Testis (tissue), 5 donors: ENCODE measurements at places on chromosomes 11 and 22. TPM values are rescaled to one million over a fixed set of nuclear protein-coding genes. Genes with fewer than 3 reads are reported as not detected.
A peak's percentile ranks its signal among the peaks of the same experiment; 100 is the strongest.

SYCE3 gene
- 40.4 TPM for total RNA-seq

TSKU gene
- total RNA-seq = 17.1 TPM

HTR3A gene
- total RNA-seq = 0.39 TPM

CRACR2B gene
- 6.5 TPM for total RNA-seq

HOATZ gene
- total RNA-seq = 10.8 TPM

RFPL2 gene
- total RNA-seq = not detected

C22orf23 gene
- 70.9 TPM for total RNA-seq

GRCh38 chr11:47850337-47850736, 2.2 kb upstream of the NUP160 start:
- DNase-seq = no peak

- DNase-seq = no peak
These were observed 5.9 kb upstream of the BATF2 start for GRCh38 chr11:65002706-65003105.

DNA sequence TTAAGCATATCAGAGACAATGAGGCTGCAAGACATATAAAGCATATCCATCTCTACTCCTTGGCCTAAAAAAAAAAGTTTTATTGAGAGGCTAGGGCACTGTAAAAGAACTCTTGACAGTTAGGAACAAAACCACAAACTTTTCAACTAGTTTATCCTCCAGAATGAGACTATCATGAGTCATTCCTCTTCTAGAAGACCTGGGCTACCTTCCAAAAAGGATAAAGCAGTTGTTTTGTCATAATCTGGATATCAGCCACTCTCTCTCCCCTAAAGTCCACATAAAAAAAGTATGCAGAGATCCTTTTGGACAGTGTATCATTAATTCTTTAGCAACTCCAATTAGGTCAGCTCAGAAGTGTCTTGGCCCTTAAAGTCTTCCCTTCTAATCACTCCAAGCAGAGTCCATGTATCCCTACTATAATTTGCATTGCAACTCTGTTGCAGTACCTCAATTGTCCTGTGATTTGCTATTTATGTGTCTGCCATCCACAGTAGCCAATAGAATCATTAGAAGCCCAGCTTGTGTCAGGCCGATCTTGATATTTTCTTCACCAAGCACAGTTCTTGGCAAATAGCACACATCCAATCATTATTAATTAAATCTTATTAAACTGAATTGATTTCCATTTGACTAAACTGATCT, 10.4 kb downstream of the OR51T1 start:
- no peak for DNase-seq

- no peak for DNase-seq
These were observed 29.4 kb downstream of the PACSIN2 start for GRCh38 chr22:42985531-42985905.

GRCh38 chr11:93895106-93895862, 44.9 kb upstream of the VSTM5 start:
- DNase-seq = peak; percentile 44

DNA sequence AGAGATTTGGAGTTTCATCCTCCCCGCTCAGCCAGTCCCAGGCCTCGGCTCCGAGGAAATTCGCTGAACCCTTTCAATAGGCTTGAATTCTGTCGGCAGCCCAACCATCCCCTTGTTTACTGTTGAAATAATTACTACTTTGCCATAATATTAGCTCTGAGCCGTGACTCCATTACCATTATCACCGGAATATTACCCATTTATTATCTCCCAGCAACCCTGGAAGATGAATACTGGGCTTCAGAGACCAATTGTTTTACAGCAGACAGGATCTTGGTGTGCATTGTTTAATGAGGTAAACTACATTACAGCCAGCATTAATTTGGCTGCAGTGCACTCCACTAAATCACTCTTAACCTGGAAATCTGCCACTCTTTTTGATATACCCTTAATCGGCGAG, 867.4 kb downstream of the NTM start:
- DNase-seq = no peak

GRCh38 chr11:44611088-44611487, 45.6 kb downstream of the CD82 start:
- no peak for DNase-seq

DNA sequence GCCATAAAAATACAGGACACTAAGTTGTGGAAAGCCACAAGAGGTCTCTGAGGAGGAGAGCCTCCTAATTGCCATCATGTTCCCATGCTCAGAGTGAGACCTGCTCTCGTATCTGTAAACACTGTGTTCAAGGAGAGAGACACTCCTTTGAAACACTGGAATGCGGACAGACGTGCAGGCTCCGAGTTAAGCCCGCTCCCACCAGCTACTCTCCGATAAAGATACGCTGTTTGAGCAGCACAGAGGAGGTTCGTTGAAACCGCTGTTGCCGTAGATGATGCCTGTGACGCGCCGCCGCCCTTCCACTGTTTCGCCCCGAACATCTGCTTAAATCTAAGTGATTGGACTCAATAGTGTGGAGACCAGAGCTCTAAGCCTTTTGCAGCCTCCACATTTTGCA, 25.1 kb downstream of the NUP50 start:
- DNase-seq = peak; percentile 62

- DNase-seq = no peak
These were observed 388.6 kb downstream of the MN1 start for GRCh38 chr22:27412866-27413445.

DNA sequence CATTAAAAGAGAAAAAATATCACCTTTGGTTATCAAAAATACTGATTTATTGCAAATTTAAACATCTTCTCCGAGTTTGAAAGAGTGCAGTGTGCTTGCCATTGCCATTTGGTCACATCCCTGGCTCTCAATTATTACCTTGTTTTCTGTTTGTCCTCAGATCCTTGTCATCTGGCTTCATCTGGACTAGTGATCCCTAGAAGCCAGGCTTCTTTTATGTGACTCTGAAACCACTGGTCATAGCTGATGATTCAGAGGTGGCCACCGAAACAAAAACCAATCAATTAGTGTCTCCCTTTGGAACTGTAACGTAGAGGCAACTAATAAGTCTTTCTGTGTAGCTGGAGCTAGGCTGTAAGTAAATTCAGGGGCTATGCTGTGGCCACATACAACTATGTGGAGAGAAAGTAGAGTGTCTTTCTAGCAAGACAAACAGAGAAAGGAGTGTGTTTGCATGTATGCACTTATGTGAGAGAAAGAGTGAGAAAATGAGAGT, 237.9 kb downstream of the LUZP2 start:
- DNase-seq = no peak

DNA sequence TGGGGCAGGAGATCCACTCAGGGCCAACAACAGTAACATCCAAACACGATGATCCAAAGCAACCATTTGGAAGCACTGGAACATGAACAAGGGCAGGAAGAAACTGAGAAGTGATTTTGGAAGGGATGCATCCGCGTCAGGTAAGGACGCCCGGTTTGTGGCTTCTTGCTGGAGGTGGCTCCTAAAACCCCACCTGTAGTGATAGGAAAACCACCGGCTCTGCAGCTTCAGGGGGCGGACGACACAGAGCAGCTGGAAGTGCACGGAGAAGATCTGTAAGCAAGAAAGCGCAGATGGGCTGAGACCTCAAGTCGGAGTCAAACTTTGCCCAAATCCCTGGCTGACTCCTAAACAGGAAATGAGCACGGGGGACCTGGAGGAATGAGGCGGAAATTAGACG, 1066.1 kb downstream of the BRD1 start:
- no peak for DNase-seq

GRCh38 chr11:77003963-77004362, 30.2 kb upstream of the B3GNT6 start:
- no peak for DNase-seq

DNA sequence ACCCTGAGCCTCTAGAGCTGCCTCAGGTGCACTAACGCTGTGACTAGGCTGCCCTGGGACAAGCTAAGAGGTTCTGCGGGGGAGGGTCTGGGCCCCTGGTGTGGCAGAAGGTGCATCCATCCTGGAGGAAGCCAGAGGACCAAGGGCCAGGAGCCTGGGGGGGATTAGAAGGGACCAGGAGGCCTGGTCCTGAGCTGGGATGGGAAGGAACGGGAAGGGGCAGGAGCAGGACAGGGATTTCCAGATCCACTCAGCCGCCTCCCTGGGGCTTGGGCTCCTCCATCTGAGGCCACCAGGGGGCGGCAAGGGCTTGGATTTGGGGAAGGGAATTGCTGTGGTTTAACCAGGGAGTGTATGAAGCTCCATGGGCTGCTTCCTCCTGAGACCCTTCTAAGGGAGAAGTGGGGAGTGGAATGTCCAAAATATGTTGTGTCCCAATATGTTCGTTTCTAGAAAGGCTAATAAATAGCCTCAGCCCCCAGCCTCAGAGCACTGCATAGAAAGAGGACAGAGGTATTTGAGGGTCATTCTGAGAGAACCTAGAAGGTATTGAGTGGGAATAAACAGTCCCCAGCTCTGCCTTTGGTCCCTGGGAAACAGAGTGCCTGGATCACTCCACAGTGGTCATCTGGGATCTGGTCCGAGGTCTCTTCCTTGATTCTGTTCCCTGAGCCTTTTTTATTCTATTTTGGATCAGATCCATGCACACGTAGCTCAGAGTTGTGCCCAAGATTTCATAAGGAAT, 17.4 kb upstream of the PRAME start:
- DNase-seq = peak; percentile 76

- DNase-seq = no peak
These were observed 57.9 kb upstream of the NUP160 start for GRCh38 chr11:47906066-47906465.

DNA sequence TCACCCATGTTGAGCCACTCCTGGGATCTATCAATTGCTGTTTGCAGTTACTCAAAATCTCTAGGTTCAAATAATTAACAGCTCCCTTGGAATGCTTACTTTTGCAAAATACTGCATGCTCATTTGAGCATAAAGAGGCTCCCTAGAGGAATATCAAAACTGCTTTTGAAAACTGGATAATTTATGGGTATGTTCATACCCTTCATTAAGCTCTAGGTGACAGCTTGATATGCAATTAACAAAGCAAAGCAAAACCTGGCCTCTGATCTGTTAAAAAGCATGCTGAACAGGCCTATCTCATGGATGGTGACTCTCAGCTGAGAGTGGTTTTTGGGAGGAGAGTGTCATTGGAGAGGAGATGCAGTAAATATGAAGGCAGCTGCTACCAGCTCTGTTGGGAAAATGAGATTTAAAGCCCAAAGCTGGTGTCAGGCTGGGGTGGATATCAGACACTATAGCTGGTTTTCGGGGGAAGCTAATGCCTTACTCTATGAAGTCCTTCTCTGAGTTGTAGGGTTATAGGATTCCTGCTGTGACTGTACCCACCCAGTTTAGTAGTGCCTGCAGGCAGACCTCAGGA, 110.9 kb downstream of the RASSF10 start:
- no peak for DNase-seq
